GM12878 (cell line): ENCODE measurements at places on chromosomes 4 and X. TPM values are rescaled to one million over a fixed set of nuclear protein-coding genes. Genes with fewer than 3 reads are reported as not detected.
A peak's percentile ranks its signal among the peaks of the same experiment; 100 is the strongest.

Gene SLIT2
- total RNA-seq, result 0.05 and 0.24 TPM in 2 replicates

Gene ENAM
- total RNA-seq, result 0.27 and 0.51 TPM in 2 replicates

Gene STK32B
- total RNA-seq, result not detected in 2 replicates

- DNase-seq, result no peak
These were observed 112.5 kb upstream of the STK26 start for GRCh38 chrX:131910586-131910985.

DNA sequence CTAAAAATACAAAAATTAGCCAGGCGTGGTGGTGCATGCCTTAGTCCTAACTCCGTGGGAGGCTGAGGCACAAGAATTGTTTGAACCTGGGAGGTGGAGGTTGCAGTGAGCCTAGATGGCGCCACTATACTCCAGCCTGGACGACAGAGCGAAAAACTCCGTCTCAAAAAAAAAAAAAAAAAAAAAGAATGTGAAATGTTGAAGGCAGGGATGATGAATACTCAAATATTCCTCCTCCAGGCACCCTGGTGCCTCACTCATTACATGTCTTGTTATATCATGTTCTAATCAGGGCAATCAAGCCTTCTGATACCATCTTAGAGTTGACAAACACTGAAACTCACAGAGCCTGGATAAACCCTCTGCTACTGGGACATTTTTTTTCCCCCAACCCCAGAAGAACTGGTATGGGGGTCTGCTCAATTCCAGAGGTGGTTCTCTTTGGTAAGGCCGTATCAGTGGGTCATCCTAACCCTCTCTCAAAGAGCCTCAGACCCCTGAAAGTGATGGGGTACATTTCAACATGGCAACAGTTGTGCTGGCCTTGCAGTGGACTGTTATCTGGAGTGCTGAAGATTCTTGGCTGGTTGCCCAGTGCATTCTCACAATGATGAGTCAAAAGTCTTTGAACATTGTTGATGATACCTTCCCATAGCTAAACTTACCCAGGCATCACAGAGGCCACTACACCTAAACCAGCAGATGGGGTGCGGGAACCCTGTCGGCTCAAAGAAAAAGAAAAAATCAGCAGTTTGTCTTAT lies 2.4 kb upstream of the SH3KBP1 start:
- peak; percentile 84 for DNase-seq

DNA sequence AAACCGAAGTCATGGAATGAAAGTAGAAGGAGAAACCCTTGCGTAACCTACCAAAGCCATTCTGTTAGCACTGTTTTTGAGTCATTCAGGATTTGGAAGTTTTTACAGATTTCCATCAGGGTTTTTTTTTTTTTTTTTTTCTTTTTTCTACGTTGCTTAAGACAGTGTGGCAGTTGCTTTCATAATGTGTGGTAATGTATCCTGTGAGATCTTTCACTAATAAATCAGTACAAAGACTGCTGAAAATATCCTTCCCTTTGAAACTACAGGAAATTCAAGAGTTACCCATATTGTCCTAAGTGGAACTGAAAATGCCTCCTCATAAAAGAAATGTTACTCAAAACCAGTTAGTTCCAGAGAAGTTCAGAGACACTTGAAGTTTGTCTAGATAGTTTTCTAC lies 137.8 kb downstream of the RAPGEF2 start:
- no peak for DNase-seq

- DNase-seq, result no peak
These were observed 31.6 kb downstream of the SMIM10L2A start for GRCh38 chrX:135453381-135453780.

GRCh38 chr4:67762086-67762485 lies 7.9 kb upstream of the GNRHR start:
- peak; percentile 45 for DNase-seq

Gene BEND2
- total RNA-seq, result not detected in 2 replicates

DNA sequence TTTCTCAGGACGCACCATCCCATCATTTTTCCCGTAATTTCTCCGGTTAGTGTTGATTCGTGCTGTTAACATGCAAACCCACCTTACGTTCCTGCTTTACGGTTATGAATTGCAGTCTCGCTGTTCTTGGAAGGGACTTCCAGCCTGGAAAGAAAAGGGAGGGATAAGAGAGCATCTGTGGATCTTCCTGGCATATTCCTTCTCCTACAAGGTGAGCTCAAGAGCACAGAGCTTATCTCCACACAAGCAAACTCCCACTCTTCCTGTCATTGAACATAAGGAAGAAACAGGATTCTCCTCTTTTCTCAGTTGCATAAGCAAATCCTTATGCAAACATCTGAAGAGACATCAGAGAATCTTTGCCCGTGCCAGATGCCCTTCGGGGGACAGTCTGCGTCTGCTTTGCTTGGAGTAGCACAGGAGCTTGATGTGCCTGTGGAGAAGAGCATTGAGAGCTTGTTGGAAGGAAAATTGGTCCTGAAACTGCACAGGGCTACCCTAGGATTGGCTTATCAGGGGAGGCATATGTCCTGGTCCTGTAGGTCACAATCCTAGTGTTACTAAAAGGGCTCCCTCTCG lies 127.0 kb downstream of the ASMT start:
- no peak for DNase-seq

GRCh38 chr4:7880683-7881082 lies 59.0 kb downstream of the AFAP1 start:
- no peak for DNase-seq

GRCh38 chr4:48602222-48602621 lies 112.2 kb downstream of the ZAR1 start:
- no peak for DNase-seq

GRCh38 chr4:7539659-7540058 lies 104.9 kb upstream of the PSAPL1 start:
- DNase-seq, result no peak

GRCh38 chr4:105113800-105114199 lies 32.9 kb upstream of the TET2 start:
- no peak for DNase-seq

GRCh38 chrX:22689290-22689689 lies 310.5 kb upstream of the DDX53 start:
- no peak for DNase-seq

DNA sequence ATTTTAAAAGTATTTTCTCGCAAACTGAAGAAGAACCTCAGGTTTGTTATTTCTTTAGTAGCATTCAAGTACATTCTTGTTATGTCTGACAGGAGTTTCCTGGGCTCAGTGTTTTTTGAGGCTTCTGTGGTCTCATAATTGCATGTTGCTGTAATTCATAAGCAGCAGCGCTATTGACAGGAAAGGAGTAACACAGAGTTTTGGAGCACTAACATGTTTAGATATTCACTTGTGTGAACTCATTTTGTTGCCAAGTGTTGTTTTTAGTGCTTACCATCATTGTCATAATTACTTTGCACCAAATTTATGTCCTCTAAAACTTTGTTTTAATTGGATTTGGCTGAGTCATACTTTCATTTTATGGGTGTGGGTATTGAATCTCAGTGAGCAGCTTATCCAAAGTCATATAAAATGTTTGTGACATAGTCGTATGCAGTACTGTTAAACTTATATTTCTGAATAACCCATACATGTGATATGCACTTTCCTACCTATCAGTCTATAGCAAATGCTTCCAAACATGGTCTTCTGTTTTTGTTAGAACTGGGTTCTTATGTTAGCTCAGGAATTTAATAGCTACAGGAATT lies 358.7 kb upstream of the CTSO start:
- DNase-seq, result no peak

- no peak for DNase-seq
These were observed 1.6 kb downstream of the KLHL13 start for GRCh38 chrX:118114971-118115370.

GRCh38 chr4:80081566-80081965 lies 8.5 kb upstream of the ANTXR2 start:
- no peak for DNase-seq

DNA sequence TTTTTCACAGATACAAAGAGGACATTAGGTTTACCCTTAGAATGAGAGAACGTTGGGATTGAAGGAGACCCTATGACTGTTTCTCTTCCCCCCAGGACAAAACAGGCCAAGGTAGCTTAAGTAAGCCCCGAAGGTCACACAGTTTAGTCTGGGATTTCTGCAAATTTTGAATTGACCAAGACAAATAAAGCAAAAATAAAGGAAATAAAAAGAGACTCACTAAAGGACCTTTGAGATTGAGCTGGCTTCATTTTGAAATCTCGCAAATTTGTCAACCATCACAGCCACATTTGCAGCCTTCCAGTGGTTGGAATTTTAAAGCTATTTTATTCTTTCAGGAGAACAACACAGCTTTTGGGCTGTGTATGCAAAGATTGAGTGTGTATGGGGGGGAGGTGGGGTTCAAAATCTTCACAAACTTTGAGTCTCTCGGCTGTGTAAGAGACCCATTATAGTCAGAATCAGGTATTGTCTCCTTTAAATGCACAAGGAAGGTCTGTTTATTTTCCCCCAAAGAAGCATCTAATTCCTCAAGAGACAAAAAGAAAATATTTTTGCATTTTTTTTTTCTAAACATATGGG lies 4.2 kb downstream of the TMSB4X start:
- DNase-seq, result no peak
